T-cell (primary cell): ENCODE measurements at places on chromosomes 16 and 17.

DNA sequence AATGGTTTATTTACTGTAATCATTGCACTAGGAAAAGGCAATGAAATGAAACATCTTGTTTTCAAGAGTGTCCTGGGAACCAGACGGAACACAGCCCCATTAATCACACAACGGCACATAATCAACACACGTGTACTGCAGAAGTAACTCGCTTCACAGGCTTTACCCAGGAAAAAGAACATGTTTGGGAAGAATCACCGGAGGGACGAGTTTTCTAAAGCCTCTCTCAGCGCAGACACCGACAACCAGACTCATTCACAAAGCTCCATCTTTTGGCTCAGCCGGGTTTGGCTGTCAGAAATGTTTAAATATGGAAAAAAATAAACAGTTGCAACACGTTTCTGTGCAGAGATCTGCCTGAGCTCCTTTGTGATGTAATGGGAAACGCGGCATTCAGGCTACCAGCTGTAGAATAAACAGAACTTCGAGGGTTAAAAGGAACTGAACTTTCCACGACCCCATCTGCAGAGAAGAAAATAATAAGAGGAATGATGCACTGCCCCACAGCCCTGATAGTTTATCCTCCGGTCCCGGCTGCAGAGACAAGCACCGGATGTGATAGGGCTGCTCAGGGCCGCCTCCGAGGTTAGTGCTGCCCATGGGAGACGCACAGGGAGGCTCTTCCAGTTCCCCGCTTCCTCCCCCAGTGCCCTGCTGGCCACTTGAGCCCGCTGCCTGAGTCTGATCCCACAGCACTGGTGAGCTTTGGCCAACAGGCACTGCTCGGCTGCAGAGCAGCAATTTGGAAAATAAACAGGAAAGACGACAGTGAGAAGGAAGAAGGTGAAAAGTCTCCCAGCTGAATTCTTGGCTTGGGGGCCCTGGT, 119.8 kb downstream of the HIC1 start:
- no peak for DNase-seq

DNA sequence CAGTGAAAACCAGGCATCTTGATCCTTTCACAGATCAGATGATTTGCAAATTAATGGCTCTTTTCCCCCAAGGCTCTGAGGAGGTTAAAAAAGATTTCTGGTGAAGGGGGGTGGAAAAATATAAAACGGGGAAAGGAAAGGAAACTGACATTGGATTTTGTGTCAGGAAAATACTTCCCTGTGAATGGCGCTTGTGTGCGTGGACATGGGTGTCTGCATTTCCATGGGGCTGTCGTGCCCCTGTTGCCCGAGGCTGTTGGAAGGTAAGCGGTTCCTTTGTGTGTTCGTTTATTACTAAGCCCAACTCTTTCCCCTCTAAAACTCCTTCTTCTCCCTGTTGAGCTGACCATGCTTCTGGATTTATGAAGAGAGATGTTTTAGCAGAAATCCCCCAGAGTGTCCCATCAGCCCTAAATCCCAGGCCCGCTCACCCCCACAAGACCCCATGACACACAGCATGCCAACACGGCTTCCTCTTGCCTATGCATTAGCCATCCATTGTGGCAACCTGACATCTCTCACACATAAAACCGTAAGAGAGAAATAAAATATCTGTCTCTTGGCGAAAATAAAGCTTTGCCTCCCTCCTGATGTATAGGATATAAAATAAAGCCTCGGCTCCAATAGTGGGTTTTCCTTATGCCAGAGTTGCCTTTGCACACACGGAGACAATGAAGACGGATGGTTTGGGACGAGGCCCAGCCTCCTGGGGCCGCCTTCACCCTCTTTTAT, 7.3 kb upstream of the LHX1 start:
- DNase-seq: no peak

DNA sequence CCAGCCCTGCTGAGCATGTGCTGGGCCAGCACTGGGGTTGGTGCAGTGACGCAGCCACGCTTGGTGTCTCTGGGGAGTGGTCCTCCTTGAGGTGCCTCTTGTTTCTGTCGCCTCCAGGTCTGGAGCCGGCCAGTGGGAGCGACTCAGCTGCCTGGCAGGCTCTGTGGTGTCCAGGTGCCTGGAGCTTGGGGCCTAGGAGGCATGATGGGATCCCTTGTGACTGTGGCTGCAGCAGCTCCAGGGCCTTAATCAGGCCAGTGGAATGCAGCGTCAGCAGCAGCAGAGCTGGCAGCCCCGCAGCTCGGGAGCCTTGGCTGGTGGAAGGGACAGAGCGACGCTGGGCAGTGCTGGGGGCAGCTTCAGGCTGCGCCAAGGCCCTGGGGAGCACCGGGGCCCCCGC, 74.7 kb upstream of the CIBAR2 start:
- no peak for DNase-seq

DNA sequence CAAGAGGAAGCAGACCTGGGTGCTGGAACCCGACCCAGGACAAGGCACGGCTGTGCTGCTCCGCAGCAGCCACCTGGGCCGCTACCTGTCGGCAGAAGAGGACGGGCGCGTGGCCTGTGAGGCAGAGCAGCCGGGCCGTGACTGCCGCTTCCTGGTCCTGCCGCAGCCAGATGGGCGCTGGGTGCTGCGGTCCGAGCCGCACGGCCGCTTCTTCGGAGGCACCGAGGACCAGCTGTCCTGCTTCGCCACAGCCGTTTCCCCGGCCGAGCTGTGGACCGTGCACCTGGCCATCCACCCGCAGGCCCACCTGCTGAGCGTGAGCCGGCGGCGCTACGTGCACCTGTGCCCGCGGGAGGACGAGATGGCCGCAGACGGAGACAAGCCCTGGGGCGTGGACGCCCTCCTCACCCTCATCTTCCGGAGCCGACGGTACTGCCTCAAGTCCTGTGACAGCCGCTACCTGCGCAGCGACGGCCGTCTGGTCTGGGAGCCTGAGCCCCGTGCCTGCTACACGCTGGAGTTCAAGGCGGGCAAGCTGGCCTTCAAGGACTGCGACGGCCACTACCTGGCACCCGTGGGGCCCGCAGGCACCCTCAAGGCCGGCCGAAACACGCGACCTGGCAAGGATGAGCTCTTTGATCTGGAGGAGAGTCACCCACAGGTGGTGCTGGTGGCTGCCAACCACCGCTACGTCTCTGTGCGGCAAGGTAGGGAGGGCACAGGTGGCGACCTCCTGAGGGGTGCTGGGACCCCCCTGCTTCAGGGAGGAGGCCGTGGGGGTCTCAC, 667 bp downstream of the FSCN2 start:
- DNase-seq: no peak

GRCh38 chr17:28551421-28552175, 826 bp downstream of the UNC119 start:
- no peak for DNase-seq

- no peak for DNase-seq
Measured at GRCh38 chr17:81452551-81452950, 57.3 kb downstream of the BAHCC1 start.

DNA sequence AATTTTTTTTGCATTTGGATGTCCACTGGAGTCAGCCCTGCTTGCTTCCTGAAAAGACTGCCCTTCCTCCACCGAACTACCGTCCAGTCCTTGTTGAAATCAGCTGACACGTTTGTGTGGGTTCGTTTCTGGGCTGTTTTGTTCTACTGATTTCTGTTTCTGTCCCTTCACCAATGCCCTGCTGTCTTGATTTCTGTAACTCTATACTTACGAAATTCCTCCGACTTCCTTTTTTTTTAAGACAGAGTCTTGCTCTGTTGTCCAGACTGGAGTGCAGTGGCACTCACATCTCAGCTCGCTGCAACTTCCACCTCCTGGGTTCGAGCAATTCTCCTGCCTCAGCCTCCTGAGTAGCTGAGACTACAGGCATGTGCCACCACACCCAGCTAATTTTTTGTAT, 8.4 kb upstream of the GAA start:
- DNase-seq: no peak

DNA sequence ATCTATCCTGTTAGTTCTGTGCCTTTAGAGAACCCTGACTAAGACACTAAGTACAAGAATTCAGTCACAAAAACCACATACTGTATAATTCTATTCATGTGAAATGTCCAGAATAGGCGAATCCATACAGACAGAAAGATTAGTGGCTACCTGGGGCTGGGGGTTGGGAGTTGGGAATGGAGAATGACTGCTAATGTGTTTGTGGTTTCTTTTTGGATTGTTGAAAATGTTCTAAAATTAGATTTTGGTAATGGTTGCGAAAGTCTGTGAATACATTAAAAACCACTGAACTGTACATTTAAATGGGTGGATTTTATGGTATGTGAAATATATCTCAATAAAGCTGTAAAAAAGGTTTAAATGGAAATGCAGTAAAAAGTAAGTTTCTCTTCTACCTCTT, 80.4 kb upstream of the AKTIP start:
- no peak for DNase-seq

DNA sequence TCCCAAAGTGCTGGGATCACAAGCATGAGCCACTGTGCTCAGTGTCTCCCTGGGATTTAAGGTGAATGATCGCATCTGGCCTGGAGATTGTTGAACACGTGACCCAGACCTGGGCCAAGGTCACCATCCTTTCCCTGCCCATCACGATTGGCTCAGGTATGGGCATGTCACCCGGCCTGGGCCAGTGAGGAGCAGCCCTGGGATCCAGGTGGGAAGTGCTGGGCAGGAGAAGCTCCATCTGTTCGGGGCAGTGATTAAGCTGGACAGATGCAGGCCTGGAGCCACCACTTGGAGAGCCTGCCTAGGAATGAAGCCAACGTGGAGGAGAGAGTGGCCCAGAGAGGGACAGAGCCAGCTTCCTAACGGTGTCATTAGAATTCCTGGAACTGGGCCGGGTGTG, 6.8 kb downstream of the LAT start:
- DNase-seq: no peak

DNA sequence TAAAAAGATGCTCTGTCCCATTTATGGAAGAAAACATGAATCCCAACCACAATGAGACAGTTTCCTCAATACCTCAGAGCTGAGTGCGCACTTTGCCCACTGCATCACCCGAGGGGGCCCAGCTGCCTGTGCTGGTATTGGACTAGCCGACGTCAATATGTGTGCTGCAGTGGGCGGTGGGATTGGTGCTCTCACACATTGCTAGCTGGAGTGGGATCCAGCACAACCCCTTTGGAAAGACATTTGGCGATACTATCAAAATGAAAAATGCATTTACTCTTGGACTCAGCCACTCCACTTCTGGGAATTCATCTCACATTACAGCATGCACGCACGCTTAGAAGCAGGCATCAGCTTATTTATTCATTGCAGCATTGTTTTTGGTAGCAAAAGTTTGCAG, 289.2 kb upstream of the FOXF1 start:
- DNase-seq: no peak

DNA sequence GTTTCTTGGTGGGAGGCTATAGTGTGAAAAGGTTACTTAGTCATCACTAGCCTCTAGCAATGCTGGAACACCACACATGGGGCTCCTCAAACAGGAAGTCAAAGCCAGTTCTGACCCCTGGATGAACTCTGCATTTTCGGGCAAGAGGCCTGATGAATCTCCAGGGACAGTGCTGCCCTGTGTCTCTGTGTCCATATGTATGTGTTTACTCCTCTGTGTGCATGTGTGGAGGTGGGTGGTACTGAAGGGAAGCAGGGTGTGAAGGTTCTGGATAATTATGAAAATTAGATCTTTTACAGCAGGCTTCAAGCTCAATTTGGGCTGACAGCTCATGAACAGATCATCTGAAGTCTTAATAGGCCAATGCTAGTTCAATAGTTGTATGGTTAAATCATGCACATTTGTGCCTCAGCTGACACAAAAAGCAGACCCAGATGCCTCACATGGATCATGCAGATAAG, 133.6 kb downstream of the SNX11 start:
- DNase-seq: no peak

DNA sequence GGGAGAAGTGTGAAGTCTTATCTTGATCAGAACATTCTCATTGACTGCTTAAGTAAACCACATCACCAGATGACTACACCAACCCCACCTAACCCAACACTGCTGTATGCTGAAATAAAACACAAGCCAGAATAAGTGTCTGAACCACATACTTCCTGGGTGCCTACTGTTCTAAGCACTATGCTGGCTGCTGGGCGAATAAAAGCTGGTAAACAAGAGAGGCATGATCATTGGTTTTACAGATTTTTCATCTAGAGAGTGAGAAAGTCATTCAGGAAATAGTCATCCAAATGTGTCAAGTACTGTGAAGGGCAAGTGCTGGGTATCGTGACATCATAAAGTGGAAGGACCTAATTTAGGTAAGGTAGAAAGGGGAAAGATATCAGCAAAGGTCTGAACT, 199.0 kb upstream of the SOX9 start:
- no peak for DNase-seq

GRCh38 chr17:80598813-80599545, 54.3 kb downstream of the RPTOR start:
- no peak for DNase-seq

DNA sequence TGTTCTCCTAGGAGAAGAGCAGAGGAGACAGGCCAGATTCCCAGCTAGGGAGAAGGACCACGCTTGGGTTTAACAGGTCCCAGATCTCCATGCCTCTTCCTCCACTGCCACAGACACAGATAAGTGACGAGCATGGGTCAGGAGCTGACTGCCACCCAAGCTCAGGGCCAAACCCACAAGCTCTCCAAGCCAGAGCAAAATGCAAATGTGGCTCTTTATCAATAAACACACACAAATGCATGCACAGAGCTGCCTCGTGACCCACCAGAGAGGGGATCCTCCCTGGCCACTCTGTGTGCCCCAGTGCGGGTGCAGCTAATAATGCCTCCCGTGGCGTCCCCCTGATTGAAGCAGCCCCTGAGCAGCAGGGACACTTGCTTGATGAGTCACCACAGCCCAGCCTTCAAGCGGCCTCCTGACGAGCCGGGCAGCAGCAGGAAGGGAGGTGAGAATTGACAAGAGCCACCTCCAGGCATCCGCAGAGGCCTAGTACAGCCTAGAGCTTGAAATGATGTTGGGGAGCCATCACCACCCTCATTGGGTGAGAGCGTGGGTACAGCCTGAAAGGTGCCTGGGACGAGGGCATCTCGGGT, 143.9 kb downstream of the CCDC182 start:
- no peak for DNase-seq

DNA sequence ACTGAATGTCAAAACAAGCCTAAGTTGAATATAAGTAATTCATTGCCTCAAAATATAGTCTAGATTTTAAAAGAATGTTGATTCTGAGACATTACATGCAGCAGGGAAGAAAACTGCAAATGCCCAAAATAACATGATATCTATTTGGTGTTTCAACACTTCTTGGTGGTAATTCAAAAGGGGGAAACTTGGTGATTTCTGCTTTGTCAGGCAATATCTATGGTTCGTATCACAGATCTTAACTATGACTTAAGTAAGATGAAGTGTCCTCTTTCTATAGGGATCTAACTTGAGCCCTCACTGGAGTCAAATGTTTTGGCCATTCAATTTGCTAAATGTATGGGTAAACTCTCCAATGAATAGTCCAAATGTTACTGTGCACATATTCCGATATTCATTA, 44.6 kb downstream of the GNA13 start:
- DNase-seq: no peak

DNA sequence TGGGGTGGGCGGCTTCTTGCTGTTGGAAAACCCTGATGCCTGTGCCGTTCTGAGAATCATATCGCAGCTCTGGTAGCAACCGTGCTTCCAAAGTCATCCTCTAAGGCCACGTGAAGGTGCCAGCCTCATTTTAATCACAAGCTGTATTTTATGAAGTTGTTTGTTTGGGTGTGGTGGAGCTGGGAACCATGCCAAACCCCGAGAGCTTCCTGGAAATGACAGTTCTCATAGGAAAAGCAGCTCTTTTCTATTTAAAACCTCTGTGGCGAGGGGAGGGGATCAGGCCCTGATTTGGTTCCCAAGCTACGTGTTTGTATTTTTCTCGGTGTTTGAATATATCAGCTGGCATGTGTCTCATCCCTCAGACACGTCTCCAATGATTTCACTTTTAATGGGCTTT, 21.7 kb downstream of the KNOP1 start:
- DNase-seq: peak; percentile 60
